ENCODE measurements at places on chromosomes 11 and 22.

DNA sequence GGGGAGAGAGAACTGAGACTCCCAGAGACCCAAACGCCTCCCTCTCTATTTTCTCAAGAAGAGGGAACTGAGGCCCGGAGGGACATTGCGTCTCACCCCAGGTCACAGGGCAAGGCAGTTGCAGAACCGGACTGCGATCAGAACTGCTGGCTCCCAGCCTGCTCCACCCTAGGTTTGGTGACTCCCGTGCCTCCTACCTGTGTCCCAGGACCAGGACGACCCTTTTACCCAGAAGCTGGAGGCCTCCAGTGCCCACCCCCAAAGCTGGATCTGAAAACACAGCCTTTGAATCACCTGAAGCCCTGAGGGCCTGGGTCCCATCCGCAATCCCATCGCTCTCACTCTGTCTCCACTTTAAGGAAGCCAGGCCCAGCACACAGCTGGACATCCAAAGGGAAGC, 1.4 kb downstream of the GSTT4 start:
- no peak for DNase-seq

- no peak for DNase-seq
These were observed 17.2 kb downstream of the CNTF start for GRCh38 chr11:58639669-58640068.

DNA sequence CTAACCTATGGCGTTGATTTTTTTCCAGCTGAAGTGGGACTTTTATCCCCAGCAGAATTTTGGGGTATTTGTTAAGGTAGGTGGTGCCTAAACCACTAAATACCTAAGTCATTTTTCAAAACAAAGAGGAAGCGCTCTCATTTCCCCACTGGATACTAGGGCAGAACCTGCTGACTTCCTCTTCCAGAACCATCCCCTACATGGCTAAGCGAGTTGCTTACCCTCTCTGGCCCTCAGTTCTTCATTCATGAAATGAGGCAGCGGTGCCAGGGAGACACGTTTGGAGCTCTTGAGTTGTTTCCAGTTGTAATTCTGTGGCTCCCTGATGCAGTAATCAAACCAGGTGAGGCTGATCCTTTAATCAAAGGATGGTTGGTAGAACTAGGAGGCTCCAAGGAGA, 10.0 kb upstream of the MTMR3 start:
- DNase-seq: no peak

DNA sequence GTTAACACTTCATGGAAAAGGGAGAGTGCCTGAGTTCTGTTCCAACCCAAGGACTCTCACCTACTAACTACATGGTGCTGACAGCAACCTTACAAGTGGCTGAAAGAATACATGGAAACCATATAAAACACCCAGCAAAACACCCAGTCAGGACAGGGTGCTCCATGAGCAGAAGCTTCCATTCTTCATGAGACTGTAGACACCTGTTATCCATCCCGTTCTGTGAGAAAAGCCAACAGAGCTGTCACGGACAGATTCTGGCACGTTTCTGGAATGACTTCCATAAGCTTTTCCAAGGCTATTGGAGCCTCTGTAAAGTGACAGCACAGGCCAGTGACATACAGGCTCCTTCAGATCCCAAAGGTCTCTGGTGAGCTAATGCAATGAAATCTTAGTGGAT, 23.2 kb downstream of the PRR14L start:
- no peak for DNase-seq

DNA sequence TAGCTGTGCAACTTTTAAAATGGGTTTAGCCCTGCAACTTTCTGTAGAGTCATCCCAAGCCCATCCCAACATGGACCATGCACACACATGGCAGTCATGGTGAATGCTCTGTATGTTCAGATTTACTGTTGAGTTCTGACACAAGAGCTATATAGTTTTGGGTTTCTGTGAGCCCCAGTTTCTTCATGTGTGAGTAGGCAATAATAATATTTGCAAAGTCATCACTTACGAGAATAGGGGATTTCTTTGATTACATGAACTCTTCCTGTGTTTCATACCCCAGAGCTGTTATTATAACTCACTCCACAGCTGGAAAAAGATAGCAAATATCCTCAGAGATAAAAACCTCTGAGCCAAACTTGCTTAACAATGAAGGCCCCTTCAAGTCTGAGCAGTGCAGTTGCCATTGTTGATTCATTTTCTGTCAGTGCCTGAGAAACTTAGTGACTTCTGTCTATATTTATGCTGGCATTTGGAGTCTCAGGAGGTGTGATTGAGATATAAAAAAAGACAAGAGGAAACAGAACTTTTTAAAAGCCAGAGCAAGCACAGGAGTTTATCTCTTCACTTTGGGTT, 767.9 kb upstream of the API5 start:
- DNase-seq: no peak

DNA sequence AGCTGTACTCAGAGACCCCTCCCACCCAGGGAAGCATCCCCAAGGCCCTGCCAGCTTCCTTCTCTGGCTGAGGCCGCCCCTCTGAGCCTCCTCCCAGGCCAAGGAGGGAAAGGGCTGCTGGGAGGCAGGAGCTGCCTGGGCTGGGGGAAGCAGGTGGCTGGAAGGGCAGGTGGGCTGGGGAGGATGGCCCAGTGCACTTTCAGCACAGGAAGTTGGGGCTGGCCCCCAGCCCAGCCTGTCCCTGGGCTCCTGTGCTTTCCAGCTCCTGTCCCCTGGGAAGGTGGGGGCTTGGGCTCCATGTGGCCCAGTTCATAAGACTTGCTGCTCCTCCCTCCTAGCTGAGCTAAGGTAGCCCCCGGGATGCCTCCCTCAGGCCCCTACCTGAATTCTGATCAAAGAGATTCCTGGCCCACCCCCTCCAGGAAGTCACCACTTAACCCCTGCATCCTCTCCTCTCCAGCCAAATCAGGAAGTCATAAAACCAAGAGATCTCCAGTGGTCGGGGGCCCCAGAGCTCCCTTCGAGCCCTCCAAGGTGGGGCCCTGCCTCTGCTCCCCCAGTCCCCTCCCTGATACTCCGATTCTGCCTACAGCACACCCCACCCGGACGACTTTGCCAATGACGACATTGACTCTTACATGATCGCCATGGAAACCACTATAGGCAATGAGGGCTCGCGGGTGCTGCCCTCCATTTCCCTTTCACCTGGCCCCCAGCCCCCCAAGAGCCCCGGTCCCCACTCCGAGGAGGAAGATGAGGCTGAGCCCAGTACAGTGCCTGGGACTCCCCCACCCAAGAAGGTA, 4.9 kb downstream of the PPP1CA start:
- no peak for DNase-seq

- no peak for DNase-seq
These were observed 77.9 kb downstream of the PGR start for GRCh38 chr11:101051677-101052076.

GRCh38 chr11:2553886-2554285, 109.1 kb downstream of the KCNQ1 start:
- no peak for DNase-seq

- no peak for DNase-seq
These were observed 692.1 kb downstream of the NTM start for GRCh38 chr11:132062541-132062940.

GRCh38 chr22:50717709-50718351, 20.2 kb upstream of the ACR start:
- no peak for DNase-seq

- no peak for DNase-seq
These were observed 27.1 kb downstream of the APLP2 start for GRCh38 chr11:130096823-130097222.

DNA sequence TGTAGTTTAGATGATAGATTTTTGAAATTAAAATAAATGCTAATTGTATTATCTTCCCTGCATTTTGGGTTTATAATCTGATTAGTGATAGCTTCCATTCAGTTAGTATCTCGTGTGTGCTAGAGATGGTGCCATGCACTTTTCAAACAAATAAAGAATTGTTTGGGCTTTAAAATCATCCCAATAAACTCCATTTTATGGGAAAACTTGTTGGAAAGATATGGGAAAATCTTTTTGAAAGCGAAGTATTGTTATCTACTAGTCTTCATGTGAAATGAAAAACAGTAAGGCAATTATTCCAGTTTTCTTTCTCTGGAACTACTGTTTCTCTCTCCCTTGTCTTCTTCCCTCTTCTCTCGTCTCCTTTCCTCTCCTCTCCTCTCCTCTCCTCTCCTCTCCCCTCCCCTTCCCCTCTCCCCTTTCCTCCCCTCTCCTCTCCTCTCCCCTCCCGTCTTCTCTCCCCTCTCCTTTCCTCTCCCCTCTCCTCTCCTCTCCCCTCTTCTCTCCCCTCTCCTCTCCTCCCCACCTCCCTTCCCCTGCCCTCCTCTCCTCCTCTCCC, 27.9 kb upstream of the MUC15 start:
- DNase-seq: no peak

DNA sequence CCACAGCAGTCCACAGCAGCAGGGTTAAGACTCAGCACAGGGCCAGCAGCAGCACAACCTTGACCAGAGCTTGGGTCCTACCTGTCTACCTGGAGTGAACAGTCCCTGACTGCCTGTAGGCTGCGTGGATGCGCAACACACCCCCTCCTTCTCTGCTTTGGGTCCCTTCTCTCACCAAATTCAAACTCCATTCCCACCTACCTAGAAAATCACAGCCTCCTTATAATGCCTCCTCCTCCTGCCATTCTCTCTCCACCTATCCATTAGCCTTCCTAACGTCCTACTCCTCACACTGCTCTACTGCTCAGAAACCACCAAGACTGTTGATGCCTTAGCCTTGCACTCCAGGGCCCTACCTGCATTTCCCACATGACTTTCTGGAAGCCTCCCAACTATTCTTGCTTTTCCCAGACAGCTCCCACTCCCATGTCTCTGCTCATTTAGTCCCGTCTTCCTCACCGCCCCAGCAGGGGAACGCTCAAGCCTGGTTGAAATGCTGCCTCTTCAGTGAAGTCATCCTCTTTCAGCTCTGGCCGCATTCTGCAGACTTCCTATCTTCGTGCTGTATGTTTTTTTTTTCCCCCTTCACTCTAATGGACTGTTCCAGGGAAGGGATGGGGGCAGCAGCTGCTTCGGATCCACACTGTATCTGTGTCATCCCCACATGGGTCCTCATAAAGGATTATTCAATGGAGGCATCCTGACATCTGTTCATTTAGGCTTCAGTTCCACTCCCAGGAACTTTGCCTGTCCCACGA, 3.3 kb downstream of the IL18BP start:
- DNase-seq: no peak

DNA sequence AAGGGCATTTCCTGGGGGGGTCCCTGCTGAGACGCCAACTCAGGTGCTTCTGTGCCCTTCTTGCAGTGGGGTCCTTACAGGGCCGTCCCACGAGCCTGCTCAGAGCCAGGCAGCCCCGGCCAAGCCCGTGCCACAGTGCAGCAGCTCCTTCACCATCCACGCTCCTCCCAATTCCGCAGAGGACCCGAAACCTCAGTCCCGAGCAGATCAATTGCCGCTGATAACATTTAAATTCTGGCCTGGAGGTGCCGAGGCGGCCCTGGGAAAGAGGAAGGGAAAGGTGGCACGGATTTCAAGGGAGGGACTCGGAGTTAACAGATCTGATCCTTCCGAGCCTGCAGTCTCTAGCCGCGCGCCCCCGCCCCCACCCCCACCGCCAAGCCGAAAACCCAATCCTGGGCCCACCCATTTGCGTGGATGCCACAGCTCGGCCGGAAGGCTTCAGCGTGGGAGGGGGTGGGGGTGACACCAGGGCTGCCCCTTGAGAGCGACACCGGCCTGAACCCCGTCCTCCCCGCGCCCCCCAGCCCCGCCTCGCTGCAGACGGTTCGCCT, 32.3 kb upstream of the JAM3 start:
- no peak for DNase-seq

- DNase-seq: no peak
These were observed 180.5 kb downstream of the MIAT start for GRCh38 chr22:26837784-26838470.

DNA sequence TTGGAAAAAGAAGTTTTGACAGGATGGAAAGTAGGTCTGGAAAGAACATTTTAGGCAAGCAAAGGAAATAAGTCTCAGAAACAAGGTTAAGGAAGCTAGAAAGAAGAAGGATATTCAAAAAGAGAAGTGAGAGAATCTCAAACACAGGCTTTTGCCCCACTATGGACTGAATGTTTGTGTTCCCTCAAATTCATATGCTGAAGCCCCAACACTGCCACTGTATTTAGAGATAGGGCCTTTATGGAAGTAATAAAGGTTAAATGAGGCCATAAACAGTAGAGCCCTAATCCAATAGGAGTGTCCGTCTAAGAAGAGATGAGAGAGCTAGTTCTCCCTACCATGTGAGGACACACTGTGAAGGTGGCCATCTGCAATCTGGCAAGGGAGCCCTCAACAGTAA, 20.6 kb upstream of the RPS13 start:
- no peak for DNase-seq

GRCh38 chr11:101803651-101804050, 111.2 kb upstream of the CEP126 start:
- no peak for DNase-seq

All from stimulated activated CD4-positive, alpha-beta T cell treated with anti-CD3 and anti-CD28 coated beads, TNF-alpha, amount 100 ng/mL, for 24 hours (primary cell).